ENCODE measurements at places on chromosomes 3 and 15.

- DNase-seq = no peak
Observed at GRCh38 chr3:115397433-115397832, 225.9 kb upstream of the GAP43 start.

DNA sequence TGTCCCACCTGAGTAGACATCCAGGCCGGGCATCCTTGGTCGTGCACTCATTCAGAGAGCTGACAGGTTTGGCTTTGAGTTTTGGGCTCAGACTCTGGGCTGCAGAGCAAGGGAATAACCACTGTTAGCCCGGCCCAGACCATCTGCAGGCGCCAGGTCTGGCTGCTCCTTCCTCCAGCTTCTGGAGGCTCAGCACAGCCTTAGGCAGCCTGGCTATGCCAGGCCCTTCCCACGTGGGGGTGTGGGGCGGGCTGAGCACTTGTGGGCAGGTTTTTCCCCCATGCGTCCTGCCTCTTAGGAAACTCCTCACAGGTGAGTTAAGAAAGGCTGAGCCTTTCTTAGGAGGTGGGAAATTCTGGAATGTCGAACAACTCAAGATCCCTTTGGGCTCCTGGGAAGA, 11.2 kb downstream of the PLA2G4B start:
- no peak for DNase-seq

GRCh38 chr15:48501208-48501607, 144.3 kb downstream of the FBN1 start:
- DNase-seq = no peak

DNA sequence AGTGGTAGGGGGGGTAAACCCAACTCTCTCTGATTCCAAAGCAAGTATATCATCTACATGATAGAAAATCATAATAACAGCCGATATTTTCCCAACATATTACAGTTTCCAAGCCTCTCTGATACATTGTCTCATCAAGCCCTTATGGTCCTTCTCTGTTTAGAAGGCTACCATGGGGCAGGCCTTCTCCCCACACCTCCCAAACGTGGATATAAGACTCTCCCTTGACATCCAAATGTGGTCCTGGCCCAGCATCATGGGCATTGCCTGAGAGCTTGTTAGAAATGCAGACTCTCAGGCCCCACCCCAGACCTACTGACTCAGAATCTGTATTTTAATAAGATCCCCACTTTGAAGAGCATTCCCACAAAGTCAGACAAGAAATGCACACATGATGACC, 17.7 kb upstream of the CCR9 start:
- DNase-seq = no peak

DNA sequence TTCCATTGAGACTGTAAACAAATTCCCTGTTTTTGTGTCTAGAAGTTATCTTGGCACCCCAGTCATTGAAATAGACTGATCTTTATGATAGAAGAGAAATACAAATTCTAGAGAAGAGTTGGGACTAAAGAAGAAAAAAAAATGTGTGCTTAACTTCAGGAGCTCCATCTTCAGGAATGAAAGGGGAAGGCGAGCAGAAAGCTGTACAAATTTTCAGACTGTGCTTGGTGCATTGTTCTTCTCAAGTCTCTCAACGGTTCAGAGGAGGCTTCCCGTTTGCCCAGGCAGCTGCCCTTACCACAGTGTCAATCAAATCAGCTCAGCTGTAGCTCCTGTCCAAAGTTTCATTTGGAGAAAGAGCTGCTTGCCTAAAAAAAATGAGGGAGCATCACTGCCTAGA, 41.7 kb downstream of the OXSM start:
- no peak for DNase-seq
